ENCODE measurements at places on chromosomes 5 and 9. TPM values are rescaled to one million over a fixed set of nuclear protein-coding genes. Genes with fewer than 3 reads are reported as not detected.

Gene IL13
- not detected for polyA plus RNA-seq

- no peak overlapping the region for H3K27ac ChIP-seq
- H3K36me3 ChIP-seq, result no peaks in the 10 kb centered on the region
- peaks cover 12% of the 10 kb centered on the region for H3K27me3 ChIP-seq
Measured at GRCh38 chr5:96214442-96215197, 218.4 kb downstream of the PCSK1 start.

DNA sequence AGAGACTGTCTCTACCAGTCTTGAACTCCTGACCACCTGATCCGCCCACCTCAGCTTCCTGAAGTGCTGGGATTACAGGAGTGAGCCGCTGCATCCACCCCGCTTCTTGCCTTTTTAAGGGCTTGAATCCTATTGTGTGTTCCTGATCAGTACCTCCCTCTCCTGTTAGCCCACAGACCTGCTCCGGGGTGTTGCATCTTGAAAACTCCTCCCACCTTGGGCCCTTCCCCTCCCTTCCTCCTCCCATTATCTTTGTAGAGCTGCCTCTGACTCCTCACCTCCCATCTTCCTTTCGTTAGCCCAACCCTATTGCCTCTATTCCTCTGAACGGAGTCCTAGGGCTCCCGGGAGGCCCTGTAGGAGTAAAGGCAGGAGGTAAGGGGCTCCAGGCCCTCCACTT is 48.5 kb upstream of the NEK6 start:
- H3K4me1 ChIP-seq, result peaks cover 68% of the 10 kb centered on the region
- no peak overlapping the region for H3K4me3 ChIP-seq
- no peaks in the 10 kb centered on the region for H3K27me3 ChIP-seq
- no peak for DNase-seq
- no peak overlapping the region for H3K27ac ChIP-seq
- H3K36me3 ChIP-seq, result no peaks in the 10 kb centered on the region

DNA sequence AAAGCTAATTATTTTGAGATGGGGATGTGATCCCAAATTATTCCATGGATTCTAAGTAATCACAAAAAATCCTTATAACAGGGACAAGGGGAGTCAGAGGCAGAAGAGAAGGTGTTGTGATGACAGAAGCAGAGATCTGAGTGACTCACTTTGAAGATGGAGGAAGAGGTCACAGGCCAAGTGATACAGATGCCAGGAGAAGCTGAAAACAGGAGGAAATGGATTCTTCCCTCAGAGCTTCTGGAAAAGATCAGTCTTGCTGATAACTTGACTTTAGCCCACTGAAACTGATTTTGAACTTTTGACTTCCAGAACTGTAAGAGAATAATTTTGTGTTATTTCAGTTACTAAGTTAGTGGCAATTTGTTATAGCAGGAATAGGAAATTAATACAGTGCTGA is 105.3 kb downstream of the GCNT1 start:
- DNase-seq, result no peak
- H3K4me1 ChIP-seq, result peaks cover 47% of the 10 kb centered on the region
- H3K36me3 ChIP-seq, result no peaks in the 10 kb centered on the region
- H3K4me3 ChIP-seq, result no peak overlapping the region

Gene ELP1
- 12.9 TPM for polyA plus RNA-seq

DNA sequence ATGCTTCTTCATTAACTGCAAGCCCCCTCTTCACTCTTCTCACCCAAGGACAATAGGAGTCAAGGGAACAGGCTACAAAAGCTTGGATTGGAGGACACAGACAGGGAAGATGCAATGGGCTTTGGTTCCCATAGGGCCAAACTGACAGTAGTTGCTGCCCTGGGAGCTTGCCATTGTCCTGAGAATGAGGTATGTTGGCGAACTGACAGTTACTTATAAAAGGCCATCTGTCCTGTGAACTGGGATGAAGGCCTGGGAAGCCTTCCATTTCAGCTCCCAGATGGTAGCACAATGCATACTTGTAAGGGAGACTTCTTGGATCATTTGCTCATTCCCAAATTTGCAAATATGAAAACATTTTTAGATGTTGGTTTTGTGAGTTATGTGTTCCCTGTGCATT is 88.9 kb downstream of the SNCAIP start:
- H3K27me3 ChIP-seq, result peaks cover 12% of the 10 kb centered on the region
- H3K4me1 ChIP-seq, result no peaks in the 10 kb centered on the region
- H3K4me3 ChIP-seq, result no peak overlapping the region
- DNase-seq, result no peak
- H3K27ac ChIP-seq, result no peak overlapping the region
- no peaks in the 10 kb centered on the region for H3K36me3 ChIP-seq

Gene GRM6
- not detected for polyA plus RNA-seq

GRCh38 chr5:24668050-24668449 is 23.3 kb upstream of the CDH10 start:
- H3K27me3 ChIP-seq, result no peaks in the 10 kb centered on the region
- peaks cover 6% of the 10 kb centered on the region for H3K36me3 ChIP-seq
- no peak for DNase-seq
- H3K4me3 ChIP-seq, result no peak overlapping the region
- H3K4me1 ChIP-seq, result no peaks in the 10 kb centered on the region

DNA sequence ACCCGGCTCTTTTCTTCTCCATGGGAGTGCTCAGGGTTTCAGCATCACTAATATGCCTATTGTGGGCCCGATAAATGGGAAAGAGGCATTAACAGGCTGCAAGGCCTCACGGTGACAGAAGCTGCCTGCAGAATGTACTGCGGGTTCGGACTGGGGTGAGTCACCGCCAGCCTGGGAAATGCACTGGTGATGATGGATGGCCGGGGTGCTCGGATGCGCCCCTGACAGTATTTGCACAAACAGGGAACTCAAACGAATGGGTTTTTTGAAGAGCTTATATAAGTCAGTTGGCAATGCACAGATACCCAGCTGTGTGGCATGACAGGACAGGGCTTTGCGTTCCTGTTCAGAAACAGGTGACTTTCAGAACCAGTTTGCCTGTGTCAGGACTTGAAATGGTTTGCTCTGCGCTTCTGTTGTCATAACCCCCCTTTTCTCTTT is 42.0 kb upstream of the PITX1 start:
- no peaks in the 10 kb centered on the region for H3K36me3 ChIP-seq
- DNase-seq, result no peak
- H3K4me1 ChIP-seq, result no peaks in the 10 kb centered on the region
- no peak overlapping the region for H3K4me3 ChIP-seq
- no peaks in the 10 kb centered on the region for H3K27me3 ChIP-seq
- H3K27ac ChIP-seq, result no peak overlapping the region

DNA sequence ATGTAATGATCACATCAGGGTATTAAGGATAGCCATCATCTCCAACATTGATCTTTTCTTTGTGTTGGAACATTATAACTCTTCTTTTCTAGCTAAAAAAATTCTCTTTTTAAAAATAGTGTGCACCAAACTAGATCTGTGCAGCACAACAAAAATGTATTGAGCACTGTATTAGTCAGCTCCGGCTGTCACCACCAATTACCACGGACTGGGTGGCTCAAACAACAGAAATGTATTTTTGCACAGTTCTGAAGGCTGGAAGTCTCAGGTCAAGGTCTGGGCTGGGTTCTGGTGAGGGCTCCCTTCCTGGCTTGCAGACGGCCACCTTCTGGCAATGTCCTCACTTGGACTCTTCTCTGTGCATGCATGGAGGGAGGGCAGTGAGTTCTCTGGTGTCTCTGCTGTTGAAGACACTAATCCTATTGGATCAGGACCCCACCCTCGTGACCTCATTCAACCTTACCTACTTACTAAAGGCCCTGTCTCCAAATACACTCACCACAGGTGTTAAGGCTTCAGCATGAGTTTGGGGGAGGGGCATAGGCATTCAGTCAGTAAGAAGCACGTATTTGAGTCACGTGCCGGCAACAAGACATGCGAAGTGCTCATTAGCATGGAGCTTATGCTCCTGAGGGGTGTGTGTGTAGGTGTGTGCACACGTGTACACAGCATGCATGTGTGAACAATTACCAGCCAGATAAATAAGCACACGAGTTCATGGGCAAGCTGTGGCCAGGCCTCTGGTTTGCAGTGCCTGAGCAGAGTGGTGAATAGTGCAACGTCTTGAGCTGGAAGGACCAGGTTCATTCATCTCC is 89.4 kb upstream of the SH3PXD2B start:
- no peak overlapping the region for H3K4me3 ChIP-seq
- H3K27me3 ChIP-seq, result peaks cover 8% of the 10 kb centered on the region

DNA sequence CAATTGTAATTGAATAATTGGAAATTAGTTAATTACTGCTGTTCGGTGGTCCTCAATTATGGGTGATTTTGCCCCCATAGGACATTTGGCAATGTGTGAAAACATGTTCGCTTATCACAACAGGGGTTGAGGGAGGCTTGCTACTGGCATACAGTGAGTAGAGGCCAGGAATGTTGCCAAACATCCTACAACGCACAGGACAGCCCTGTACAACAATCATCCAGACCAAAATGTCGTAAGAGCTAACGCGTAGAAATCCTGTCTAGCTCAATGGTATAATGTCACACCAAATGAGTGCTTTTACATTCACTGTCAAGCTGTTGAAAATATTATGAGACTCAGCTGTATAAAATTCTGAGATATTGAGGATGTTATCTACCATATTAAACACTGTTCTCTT is 464.4 kb upstream of the TUSC1 start:
- H3K36me3 ChIP-seq, result no peaks in the 10 kb centered on the region
- H3K4me1 ChIP-seq, result no peaks in the 10 kb centered on the region
- no peak for DNase-seq
- no peak overlapping the region for H3K27ac ChIP-seq

Gene ARID3C
- not detected for polyA plus RNA-seq

Gene PCDHGA12
- not detected for polyA plus RNA-seq

Gene PCDHGB6
- not detected for polyA plus RNA-seq

DNA sequence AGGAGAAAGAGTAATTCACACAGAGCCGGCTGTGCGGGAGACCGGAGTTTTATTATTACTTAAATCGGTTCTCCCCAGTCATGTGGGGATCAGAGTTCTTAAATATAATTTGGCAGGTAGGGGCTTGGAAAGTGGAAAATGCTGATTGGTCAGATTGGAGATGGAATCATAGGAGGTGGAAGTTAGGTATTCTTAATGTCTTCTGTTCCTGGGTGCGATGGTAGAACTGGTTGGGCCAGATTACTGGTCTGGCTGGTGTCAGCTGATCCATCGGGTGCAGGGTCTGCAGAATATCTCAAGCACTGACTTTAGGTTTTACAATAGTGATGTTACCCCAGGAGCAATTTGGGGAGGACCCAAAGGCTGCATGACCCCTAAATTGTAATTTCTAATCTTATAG is 4.6 kb upstream of the CERCAM start:
- H3K4me3 ChIP-seq, result no peak overlapping the region
- H3K27me3 ChIP-seq, result peaks cover 64% of the 10 kb centered on the region
- H3K27ac ChIP-seq, result no peak overlapping the region
- no peaks in the 10 kb centered on the region for H3K36me3 ChIP-seq
- DNase-seq, result no peak

DNA sequence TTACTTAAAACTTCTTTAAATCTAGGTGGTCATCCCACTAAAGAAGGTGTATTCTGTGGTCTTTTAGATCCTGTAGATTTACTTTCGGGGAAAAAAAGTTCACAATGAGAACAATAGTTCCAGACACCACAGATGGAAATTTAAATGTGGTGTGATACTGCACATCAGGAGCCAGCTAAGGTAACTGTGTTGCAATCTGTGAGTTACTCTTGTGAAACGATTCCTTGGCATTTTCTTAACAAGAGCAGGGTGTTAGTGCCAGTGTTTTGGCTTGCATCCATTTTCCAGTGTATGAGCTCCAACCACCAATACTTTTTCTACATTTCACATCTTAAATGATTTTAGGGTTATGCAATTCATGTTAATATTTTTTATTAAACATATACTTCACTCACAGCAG is 674.5 kb downstream of the CETN3 start:
- H3K27me3 ChIP-seq, result no peaks in the 10 kb centered on the region
- H3K4me1 ChIP-seq, result no peaks in the 10 kb centered on the region
- no peak overlapping the region for H3K27ac ChIP-seq
- H3K4me3 ChIP-seq, result no peak overlapping the region

DNA sequence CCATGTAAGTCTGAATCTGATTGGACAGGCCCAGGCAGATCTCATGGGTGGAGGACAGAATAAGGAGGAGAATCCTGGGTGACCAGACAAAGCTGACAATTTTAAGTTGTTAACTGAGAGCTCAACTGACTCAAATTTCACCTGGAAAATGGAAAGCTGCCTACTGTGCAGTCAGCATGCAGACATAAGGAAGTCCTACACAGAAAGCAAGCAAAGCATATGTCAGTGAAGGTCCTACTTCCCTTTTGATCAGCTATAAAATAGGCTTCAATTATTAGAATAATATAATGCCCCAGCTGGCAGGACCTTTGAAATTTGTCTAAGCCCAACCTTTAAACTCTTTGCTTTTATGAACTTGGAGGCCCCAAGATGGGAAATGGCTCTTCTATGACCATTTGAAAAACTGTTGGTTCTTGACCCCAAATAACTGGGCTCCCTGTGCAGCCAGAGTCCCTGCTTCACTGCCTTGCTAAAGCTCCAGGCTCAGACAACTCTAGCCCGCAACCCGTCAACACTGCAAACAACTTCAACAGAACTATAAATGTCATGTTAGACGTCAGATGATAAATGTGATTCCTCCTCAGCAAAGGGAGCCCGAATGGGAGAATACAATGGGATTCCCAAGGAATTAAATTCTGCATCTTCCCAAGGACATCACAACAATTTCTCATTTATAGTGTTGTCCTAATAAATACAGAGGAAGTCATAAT is 118.9 kb upstream of the ADRA1B start:
- no peaks in the 10 kb centered on the region for H3K4me1 ChIP-seq
- H3K36me3 ChIP-seq, result no peaks in the 10 kb centered on the region
- no peak for DNase-seq
- no peak overlapping the region for H3K27ac ChIP-seq

Gene NDUFAF2
- 30.3 TPM for polyA plus RNA-seq

DNA sequence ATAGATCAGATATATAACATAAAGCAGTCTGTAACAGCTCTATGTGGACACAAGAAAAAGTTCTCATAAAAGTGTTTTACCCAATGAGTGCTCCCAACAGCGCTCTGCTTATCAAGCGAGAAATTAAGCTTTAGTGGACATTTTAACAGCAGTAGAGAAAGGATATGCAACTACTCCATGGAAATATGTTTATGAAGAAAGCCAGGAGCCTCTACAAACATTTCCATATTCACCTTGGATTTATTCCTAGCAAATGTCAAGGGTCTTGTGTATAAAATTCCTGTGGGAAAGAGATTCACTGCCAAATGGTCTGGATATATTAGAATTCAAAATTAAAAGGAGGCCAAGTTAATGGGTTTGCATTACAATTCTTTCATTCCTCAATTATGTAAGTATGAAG is 66.5 kb downstream of the DTWD2 start:
- DNase-seq, result no peak
- H3K36me3 ChIP-seq, result peaks cover 51% of the 10 kb centered on the region
- no peak overlapping the region for H3K4me3 ChIP-seq
- H3K27me3 ChIP-seq, result no peaks in the 10 kb centered on the region
- H3K27ac ChIP-seq, result no peak overlapping the region

- no peak overlapping the region for H3K4me3 ChIP-seq
- peaks cover 21% of the 10 kb centered on the region for H3K4me1 ChIP-seq
- H3K27me3 ChIP-seq, result peaks cover 21% of the 10 kb centered on the region
- no peaks in the 10 kb centered on the region for H3K36me3 ChIP-seq
- DNase-seq, result no peak
Measured at GRCh38 chr9:137298401-137299202, 3.5 kb downstream of the NRARP start.

Gene IQGAP2
- polyA plus RNA-seq, result 22.0 TPM

Gene SLC6A7
- not detected for polyA plus RNA-seq

Gene C9
- polyA plus RNA-seq, result not detected

GRCh38 chr9:8389531-8389930 is 590.0 kb upstream of the DMAC1 start:
- no peaks in the 10 kb centered on the region for H3K27me3 ChIP-seq
- DNase-seq, result no peak
- H3K4me3 ChIP-seq, result no peak overlapping the region
- no peaks in the 10 kb centered on the region for H3K36me3 ChIP-seq
- H3K27ac ChIP-seq, result no peak overlapping the region
- H3K4me1 ChIP-seq, result no peaks in the 10 kb centered on the region
